ENCODE measurements at places on chromosomes 6 and 20.

DNA sequence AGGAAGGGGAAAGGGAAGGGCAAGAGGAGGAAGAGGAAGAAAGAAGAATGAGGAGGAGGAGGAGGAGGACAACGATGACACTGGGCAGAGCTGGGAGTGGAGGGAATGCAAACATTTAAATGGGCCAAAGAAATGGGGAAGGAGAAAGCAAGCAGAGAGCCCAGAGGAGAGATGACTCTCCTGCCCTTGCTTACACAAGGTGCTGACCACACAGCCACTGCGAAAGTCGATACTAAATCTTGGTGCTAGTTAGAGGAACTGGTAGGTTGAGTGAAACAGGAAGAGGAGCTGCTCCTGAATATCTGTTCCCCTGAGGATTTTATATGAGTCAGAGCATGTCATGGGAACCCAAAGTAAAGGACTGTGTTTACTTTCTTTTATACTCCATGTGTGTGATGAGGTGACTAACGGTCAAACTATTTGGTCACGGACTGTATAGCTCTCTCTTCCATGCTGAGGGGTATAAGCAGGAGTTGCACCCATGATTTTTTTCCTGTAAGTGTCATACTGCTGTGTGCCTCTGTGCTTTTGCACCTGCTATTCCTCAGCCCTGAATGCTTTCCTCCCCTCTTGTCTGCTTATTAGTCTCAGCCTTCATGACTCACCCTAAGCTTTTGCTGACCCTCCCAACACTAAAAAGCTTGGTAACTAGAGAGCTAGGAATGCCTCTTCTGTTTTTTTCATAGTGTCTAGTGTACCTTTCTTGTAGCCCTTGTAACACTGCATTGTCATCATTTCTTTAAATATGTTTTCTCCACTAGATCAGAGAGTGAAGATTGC is 9.5 kb upstream of the PAQR8 start:
- peak; percentile 97 for DNase-seq

DNA sequence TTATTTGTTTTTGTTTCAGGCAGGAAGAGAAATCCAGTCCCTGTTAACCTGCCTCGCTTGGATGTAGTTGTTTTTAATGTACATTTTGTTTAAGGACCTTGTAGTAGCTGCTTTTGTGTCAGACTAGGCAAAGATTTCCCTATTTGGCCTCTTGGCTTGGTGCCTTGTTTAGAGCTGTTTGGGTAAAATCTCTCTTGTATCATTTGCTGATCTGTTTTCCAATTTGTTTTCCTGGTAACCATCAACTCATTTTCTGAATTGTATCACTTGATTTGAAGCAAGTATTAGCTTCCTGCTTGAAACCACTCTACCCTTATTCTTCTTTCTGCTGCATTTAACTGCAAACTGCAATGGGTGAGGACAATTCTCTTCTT is 160.7 kb downstream of the ZFAND3 start:
- no peak for DNase-seq

GRCh38 chr6:135537741-135538301 is 40.3 kb upstream of the AHI1 start:
- peak; percentile 29 for DNase-seq

- DNase-seq = peak; percentile 90
These were observed 43.8 kb downstream of the MDFI start for GRCh38 chr6:41682056-41682477.

- DNase-seq = no peak
These were observed 21.5 kb upstream of the TMEM244 start for GRCh38 chr6:129882510-129883023.

- no peak for DNase-seq
These were observed 6.1 kb upstream of the RWDD1 start for GRCh38 chr6:116564921-116565872.

DNA sequence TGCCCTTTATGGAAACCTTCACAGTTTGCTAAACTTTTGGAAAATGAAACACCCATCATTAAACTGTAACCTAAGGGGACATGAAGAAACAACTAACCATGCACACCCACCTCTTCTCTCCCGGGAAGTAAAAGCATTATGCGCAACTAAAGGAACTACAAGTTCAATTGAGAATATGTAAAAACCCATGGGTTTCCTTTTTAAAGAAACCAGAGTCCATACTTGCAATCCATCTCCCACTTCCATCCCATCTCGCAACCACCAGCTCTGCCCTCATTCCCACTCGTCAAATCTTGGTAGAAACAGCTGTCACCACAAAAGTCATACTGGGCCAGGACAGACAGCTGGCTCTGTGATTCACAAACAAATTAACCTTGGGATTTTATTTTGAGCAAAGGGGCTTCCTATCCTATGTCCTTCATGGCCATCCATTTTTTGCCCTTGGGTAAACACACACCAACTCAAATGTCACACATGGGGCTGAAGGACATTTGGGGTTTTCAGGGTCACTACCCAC is 81.5 kb downstream of the HAO1 start:
- peak; percentile 17 for DNase-seq

GRCh38 chr6:80466981-80467380 is 360.5 kb downstream of the BCKDHB start:
- DNase-seq = no peak

- DNase-seq = no peak
These were observed 59.0 kb downstream of the PSMG4 start for GRCh38 chr6:3317741-3318211.

GRCh38 chr6:5937169-5937909 is 69.4 kb downstream of the NRN1 start:
- no peak for DNase-seq

- peak; percentile 66 for DNase-seq
These were observed at the start of gene CCN5 for GRCh38 chr20:44714701-44715498. TSS of gene CCN5 (plus strand) at chr20:44715369. CDS start at chr20:44715391, 22 bp downstream.

Measured in mesenchymal stem cell (in vitro differentiated cells and primary cell).